ENCODE measurements at places on chromosomes 7 and 10.

DNA sequence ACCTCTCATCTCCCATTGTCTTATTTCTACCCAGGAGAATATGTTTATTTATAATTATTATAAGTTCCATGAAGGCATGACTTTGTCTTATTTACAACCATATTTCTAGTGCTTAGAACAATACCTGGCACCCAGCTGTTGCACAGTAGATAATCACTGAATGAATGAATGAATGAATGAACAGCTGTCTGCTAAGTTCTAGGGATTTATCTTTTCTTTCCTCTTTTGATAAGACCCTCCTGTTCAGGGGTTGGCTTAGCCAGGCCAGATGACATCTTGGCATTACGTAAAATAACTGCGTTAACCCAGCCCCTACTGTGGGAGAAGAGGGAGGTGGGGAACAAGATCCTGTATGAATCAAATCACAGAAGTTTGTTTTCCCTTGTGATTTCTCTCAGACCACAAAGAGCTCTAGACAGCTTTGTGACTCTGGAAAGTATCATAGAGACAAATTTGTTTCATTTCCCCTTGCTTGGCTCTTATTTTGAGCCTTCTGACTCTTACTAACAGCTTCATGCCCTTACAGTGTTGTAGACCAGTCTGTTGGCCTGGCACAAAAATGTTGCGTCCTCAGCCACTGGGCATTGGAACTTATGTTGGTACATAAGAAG is 8.4 kb downstream of the ZNF862 start:
- DNase-seq, result no peak

GRCh38 chr10:3516234-3516922 is 268.6 kb downstream of the KLF6 start:
- DNase-seq, result no peak

DNA sequence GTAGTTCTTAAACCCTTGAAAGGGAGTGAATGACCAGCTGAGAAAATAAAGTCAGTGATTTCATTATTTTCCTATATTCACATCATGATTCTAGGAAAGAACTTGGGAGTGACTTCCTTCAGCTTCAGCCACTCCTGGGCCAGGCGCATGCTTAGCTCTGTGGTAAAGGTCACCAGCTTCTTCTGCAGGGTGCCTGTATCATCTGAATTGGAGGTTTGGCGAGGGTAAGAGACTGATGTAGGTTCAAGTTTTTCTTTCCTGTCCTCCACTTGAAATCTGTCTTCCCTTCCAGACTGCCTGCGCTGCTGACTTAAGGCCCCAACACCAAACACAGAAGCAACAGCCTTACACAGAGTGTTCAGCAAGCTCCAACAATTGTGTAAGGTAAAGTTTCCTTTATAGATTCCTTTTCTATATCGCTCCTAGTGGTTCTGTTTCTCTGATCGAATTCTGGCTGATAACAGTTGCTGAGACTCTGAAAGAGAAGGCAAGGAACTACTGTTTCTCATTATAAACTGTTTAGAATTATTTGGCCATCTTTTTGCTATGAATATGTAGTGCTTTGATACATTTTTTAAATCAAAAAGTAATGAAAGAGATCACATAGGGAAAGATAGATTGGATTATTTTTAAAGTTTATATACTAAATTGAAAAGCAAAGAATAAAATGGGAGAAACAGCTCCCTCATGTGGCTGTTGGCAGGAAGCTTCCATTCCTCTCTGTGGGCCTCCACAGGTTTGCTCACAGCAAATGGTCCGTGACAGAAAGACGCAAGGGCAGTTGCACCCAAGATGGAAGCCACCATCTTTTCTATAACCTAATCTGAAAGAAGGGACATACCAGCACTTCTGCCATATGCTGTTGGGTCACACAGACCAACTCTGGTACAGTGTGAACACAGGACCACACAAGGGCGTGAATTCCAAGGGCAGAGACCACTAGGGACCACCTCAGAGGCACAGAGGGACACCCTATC is 14.0 kb downstream of the GATAD1 start:
- DNase-seq, result no peak

- no peak for DNase-seq
Measured at GRCh38 chr10:114911801-114912469, 26.1 kb upstream of the TRUB1 start.

GRCh38 chr7:10908600-10908999 is 65.1 kb upstream of the PHF14 start:
- no peak for DNase-seq

DNA sequence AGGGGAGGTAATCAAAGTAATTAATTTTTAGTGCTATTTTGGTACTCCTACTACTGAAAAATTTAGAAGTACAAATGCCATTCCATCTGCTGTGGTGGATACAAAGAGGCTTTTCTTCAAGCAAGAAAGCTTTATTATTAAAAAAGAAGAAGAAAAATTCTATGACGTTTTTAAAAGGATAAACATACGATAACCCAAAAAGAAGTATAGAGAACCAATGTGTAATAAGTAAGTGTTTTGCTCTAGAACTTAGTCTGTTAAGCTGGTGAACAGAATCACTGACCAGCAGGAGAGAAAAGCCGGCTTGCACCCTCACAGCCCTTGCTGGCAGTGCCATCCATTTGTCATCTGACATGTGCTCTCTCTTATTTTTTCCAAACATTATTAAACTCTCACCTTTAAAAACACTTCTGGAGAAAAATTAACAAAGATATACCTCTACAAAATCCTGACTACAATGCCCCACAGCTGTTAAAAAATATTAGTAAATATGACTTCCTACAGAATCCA is 81.5 kb downstream of the SRPK2 start:
- no peak for DNase-seq

- no peak for DNase-seq
Measured at GRCh38 chr7:136272934-136273333, 295.8 kb upstream of the MTPN start.

DNA sequence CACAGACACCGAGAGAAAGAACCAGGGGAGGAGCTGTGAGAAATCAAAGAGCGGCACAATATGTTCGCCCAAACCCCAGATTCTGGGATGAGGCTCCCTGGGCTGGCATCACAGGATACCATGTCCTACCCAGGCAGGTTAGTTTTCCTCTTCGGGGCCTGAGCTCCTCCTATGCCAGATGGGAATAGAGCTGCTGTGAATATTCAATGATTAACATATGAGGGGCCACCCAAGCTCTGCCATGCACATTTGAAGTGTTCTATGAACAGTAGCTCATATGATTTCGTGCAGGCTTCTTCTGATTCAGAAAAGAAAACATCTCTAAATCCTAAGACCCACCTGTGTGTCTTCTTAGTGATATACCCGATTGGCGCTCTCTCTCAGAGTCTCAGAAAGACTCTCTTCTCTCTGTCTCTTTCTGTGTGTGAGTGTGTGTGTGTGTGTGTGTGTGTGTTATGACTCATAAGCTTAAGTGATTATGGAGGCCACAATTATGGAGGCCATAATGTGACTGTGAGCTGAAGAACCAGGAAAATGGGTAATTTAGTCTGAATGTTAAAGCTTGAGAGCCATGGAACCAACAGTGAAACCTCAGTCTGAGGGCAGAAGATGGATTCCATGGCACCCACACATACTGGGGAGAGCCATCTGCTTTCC is 220.5 kb downstream of the KLF6 start:
- no peak for DNase-seq

- no peak for DNase-seq
Measured at GRCh38 chr10:34979938-34980337, 110.2 kb downstream of the CUL2 start.

DNA sequence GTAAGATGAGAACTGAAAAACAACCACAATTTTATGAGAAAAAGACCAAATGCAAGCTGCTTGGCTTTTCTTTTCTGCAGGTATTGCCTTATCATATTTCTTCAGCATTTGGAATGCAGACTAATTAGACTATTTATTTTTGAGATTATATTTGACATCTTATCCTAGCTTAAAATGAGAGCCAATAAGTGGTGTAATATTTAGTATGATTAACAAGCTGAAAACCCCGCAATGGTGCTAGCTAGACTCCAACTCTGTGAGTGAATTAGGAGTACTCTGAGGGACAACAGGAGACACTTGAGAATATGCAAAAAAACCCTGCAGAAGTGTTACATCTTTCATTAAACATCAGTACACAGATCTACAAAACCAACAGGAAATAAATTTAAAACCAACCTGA is 180.3 kb upstream of the MEOX2 start:
- no peak for DNase-seq

GRCh38 chr7:44220358-44221112 is 19.8 kb downstream of the YKT6 start:
- no peak for DNase-seq

DNA sequence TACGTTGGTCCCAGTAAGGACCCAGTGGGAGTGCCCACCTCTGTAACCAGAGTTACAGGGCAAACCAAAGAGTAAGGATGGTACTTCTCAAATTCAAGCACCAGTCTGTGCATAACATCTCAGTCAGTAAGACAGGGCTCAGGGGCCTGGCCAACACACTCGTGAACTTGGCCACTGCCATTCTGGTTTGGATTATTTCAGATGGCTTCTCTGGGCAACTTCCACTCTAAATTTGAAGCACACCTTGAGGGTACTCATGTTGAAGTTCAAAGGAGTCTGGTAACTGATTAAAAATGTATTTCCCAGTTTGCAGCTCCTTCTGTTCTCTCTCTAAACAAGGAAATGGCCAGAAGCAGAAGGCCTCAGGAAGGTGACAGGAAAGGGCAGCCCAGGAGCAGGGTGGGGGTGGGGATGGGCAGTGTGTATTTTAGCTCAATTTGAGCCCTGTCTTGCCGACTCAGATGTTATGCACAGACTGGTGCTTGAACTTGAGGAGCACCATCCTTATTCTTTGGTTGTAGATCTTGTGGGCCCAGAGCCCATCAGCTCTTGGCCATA is 107.3 kb upstream of the GLI3 start:
- DNase-seq, result no peak

DNA sequence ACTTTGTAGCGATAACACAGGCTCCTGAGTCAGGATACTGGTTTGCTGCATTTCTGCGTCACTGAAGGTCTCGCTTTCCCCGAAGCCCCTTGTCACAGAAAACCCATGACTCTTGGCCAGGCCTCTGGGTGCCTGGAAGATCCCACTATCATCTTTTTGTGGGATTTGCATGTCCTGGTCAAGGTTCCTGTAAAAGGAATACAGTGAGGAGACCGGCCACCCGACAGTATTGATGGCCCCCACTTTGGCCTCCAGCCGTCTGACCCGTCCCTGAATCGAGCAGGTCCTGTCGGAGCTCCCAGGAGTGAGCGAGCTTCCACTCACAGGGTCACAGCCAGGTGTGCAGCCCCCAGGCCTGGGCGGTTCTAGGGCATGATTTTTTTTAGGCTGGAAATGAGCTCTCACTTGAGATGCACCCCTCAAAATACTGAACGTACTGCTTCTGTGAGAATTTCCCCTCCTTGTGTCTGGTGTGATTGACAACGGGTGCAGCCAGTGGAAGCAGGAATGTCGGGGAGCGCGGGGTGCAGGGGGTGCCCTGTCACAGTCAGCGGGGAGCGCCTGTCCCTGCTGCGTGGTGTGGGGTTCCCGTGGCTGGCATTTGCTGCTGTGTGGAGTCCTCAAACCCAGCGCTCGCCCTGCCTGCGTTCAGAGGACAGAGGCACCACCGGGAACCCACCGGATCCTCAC is 75.8 kb downstream of the DNAJB6 start:
- DNase-seq, result no peak

All from stimulated activated CD4-positive, alpha-beta T cell treated with anti-CD3 and anti-CD28 coated beads, TNF-alpha, amount 100 ng/mL, for 1 hour (primary cell).